ENCODE measurements at places on chromosomes 7 and 10. TPM values are rescaled to one million over a fixed set of nuclear protein-coding genes. Genes with fewer than 3 reads are reported as not detected.

The TMEM196 gene
- total RNA-seq, result not detected

The LIPJ gene
- under 0.01 TPM for total RNA-seq

The SFXN3 gene
- total RNA-seq, result 119 TPM

The OR2A5 gene
- total RNA-seq, result not detected

The SPDYE5 gene
- total RNA-seq, result 0.15 TPM

The EIF3A gene
- total RNA-seq, result 142 TPM

The OR2A1 gene
- not detected for total RNA-seq

The EN2 gene
- under 0.01 TPM for total RNA-seq

The HTR5A gene
- under 0.01 TPM for total RNA-seq

The METTL27 gene
- 1.1 TPM for total RNA-seq

The ASL gene
- total RNA-seq, result 20.0 TPM

The SP4 gene
- 2.4 TPM for total RNA-seq

The FOXI2 gene
- total RNA-seq, result not detected

The ZFAND4 gene
- total RNA-seq, result 7.0 TPM

The CACNA2D1 gene
- 23.4 TPM for total RNA-seq

The NCOA4 gene
- 194 TPM for total RNA-seq

The CAPZA2 gene
- total RNA-seq, result 118 TPM

The DIP2C gene
- total RNA-seq, result 49.2 TPM

The ASAH2 gene
- total RNA-seq, result 3.1 TPM

The MAGI2 gene
- 10.7 TPM for total RNA-seq

The ABCC2 gene
- total RNA-seq, result 129 TPM

The ANXA8 gene
- total RNA-seq, result not detected

The CCDC146 gene
- 1.0 TPM for total RNA-seq

The ADAM12 gene
- total RNA-seq, result 28.4 TPM

The ARHGEF5 gene
- 1.5 TPM for total RNA-seq

The SNX10 gene
- total RNA-seq, result 74.6 TPM

The HOGA1 gene
- total RNA-seq, result 1.7 TPM

The PAPOLB gene
- under 0.01 TPM for total RNA-seq

The LGI1 gene
- not detected for total RNA-seq

The ECHS1 gene
- 81.7 TPM for total RNA-seq

The C10orf105 gene
- not detected for total RNA-seq

The GDF2 gene
- total RNA-seq, result not detected

The CREB3L2 gene
- 31.3 TPM for total RNA-seq

The ANKIB1 gene
- total RNA-seq, result 66.9 TPM

The LMBR1 gene
- total RNA-seq, result 33.6 TPM

The SUN1 gene
- 106 TPM for total RNA-seq

The LRRD1 gene
- under 0.01 TPM for total RNA-seq

The ERLIN1 gene
- total RNA-seq, result 35.2 TPM

The CDC14C gene
- under 0.01 TPM for total RNA-seq

The STEAP4 gene
- total RNA-seq, result not detected

The GALNT17 gene
- not detected for total RNA-seq

The PPP1R3A gene
- not detected for total RNA-seq

The OR2A12 gene
- total RNA-seq, result not detected

The STEAP1 gene
- total RNA-seq, result 7.9 TPM

The TMEM130 gene
- total RNA-seq, result not detected

The WEE2 gene
- total RNA-seq, result not detected

The ZNF800 gene
- 18.6 TPM for total RNA-seq

The TBX20 gene
- total RNA-seq, result not detected

The COMTD1 gene
- total RNA-seq, result 11.6 TPM

The TRIP6 gene
- 96.7 TPM for total RNA-seq
